ENCODE measurements at places on chromosomes 11 and 22.

- no peak for DNase-seq
Observed at GRCh38 chr11:12461516-12461915, 84.1 kb downstream of the PARVA start.

- peak; percentile 5 for DNase-seq
Observed at GRCh38 chr11:87820011-87820410, 355.2 kb downstream of the RAB38 start.

GRCh38 chr11:120657306-120658070 lies 145.9 kb downstream of the GRIK4 start:
- DNase-seq = no peak

GRCh38 chr22:39809772-39810557 lies 83.6 kb downstream of the ENTHD1 start:
- no peak for DNase-seq

DNA sequence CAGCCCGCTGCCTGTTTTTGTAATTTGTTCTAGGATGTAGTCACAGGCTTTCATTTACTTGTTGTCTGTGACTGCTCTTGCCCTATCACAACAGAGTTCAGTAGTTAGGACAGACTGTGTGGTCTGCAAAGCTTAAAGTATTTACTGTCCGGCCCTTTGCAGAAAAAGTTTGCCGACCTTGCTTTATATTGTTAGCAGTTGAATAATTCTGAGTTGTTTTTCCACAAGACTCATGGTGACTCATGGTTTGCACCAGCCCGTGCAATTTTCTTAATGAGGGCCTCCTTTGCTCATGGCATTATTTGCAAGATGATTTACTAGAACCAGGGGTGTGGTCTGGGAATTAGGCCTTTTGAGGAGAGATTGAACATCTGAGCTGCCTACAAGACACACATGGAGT lies 110.6 kb downstream of the SCN3B start:
- DNase-seq = peak; percentile 75

GRCh38 chr11:128889657-128890213 lies 1.4 kb upstream of the KCNJ5 start:
- DNase-seq = no peak

DNA sequence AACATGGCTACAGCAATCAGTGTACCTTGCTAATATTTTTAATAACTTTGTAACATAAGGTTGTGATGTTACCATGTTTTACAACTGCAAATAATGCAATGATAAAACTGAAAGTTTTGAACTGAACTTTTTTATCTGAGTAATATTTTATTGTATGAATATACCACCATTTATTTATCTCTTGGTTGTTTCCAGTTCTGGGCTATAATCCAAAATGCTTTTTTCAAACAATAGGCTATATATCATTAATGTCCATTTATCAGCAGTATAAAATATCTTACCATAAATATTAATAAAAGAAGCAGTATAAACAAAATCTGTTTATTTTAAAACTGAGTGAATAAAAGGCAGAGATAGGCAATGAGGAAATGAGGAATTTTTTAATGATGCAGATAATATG lies 63.3 kb downstream of the SIK3 start:
- no peak for DNase-seq

GRCh38 chr22:44659140-44659539 lies 42.9 kb upstream of the PRR5 start:
- DNase-seq = peak; percentile 15

GRCh38 chr22:40400159-40400558 lies 29.8 kb downstream of the SGSM3 start:
- no peak for DNase-seq

- DNase-seq = peak; percentile 36
Observed at GRCh38 chr11:103608566-103608965, 427.9 kb upstream of the DDI1 start.

GRCh38 chr22:22463855-22464540 lies 44.5 kb downstream of the ZNF280B start:
- peak; percentile 52 for DNase-seq

GRCh38 chr11:96149743-96150555 lies 193.0 kb downstream of the MAML2 start:
- DNase-seq = peak; percentile 69

DNA sequence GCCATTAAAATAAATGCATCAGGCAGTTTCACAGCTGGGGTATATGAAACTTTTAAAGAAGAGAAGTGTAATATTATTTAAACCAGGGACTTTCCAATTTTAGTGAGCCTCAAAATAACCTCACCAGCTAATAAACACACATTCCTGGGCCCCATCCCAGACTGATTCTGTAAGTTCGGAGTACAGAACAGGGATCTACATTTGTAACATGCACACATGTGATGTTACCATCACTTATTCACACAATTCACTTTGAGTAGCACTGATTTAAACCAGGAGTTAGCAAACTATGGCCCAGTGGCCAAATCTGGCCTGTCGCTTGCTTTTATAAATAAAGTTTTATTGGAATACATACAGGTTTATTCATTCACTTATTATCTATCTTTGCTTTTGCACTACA lies 62.0 kb downstream of the STK33 start:
- DNase-seq = no peak

GRCh38 chr11:19646308-19646707 lies 66.3 kb upstream of the NAV2 start:
- DNase-seq = peak; percentile 30

DNA sequence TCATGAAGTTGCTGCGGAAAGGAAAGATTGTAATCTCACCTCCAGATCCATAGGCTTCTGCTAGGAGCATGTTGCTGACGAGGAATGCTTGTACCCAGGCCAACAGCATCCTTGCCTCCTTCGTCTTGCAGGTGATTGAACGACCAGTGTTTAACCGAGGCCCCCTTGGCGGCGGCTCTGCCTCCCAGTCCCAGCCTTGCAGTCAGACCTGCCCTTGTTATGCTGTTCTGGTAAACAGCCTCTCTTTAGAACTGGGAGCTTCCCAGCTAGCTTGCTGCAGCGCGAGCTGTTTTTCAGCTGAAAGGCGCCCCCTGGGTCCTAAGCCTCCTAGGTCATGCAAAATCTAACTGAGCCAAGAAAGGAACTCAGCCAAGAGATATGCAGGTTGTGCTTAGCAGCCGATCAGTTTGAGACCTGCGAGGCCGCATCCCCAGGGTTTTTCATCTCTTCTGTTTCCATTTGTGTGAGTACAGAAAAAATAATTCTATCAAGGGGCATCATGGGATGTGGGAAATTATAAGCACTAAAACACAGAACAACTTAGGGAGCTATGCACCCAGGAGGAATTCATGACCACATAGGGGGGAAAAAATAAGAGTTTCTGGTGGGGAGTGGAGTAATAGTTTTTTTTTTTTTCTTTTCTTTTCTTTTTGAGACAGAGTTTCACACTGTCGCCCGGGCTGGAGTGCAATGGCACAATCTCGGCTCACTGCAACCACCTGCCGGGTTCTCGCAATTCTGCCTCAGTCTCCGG lies at the start of gene PIK3IP1:
Gene PIK3IP1 (minus strand): TSS at position 253 of the 754 bp plus-strand sequence. CDS start 144 bp downstream, at position 109.
- peak; percentile 86 for DNase-seq

DNA sequence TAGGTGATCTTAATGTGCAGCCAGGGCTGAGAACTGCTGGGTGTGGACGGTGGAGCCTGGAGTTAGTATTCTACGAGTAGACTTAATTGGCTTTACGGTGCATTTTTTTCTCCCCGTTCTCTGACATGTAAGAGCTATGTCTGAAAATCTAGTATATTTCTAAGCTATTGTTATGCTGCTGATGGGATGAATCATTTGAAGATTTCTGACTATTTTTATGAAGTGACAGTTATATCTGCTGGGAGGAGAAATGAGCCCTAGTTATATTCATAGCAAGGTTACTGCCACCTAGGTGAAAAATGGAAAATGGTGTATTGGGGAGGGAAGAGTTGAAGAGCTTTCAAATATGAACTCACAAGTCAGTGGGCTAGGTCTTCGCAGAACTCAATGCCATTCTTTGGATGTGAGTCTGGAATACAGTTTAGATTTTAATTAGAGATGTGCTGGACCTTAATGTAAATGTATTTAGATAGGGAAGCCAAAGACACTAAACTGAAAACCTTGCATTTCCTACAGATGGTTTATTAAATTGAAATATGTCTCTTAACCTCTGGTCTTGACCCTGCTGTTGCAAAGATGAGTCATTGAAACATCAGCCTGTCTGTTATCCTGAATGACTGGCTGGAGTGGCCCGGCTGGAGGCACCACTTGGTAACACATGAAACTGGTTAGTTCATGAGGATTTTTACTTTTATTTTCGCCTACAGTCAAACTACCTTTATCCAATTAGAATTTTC lies 293.7 kb downstream of the DDX10 start:
- DNase-seq = peak; percentile 68

DNA sequence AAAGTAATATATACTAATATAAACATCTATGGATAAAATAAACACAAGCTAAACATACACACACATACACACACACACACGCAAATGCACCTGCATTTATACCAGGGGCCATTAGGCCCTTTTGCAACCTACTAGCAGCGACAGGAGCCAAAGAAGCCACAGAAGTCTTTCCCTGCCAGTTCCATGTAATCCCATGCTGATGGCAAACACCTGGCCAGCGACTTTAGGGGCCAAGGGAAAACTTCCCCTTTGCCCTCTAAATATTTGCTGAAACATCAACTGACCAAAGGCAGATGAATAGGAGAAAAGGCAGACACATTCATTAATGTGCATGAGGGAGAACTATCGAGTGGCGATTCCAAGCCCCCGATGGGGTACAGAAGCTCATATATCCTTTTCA lies 14.8 kb upstream of the P2RY2 start:
- no peak for DNase-seq

- no peak for DNase-seq
Observed at GRCh38 chr11:71213696-71214552, 38.5 kb downstream of the SHANK2 start.

DNA sequence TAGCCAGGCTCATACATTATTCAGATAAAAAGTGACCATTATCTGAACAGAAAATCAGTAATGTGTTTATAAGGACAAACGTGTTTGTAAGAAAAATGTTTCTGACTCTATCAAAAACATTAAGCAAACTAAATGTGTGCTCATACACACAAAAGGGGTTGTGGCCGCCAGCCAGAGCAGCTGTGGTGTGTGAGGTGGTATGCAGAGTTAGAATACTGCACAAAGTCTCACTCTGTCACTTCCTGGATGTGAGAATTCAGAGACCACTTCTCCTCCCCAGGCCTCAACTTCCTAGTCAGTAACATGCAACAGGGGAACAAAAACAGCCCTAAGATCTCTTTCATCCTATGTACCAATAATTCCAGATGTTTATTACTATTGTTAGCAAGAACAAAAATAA lies 9.4 kb downstream of the OR5B21 start:
- DNase-seq = no peak

DNA sequence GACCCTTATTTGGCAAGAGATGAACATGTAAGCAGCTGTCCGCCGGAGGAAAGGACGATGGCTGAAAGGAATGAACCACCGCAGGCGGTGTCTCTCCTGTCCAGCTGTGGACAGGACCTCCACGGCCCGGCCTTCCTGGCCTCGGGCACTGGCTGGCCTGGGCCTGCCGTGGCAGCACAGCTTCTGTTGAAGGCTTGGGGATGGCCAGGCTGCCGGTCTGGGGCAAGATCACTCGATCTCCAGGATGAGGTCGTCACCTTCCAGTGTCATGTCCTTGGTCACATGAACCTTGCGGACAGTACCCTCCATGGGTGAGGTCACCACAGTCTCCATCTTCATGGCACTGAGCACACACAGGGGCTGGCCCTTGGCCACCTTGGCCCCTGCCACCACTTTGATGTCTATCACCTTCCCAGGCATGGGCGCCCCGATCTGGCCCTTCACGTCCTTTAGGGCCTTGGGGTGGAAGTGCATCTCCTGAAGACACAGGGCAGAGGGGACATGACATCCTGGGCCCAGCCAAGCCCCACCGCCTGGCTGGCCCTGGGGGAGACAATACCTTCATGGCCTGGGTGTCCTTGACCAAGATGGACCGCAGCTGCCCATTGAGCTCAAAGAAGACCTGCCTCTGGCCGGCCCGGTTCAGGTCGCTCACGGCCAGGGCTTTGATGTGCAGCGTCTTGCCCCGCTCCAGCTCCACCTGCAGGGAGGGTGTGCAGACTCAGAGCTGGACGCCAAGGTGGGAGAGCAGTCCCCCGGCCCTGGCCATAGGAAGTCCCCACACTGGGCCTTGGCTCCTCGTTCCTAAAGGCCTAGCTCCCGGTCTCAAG lies 5.6 kb downstream of the RCE1 start:
- no peak for DNase-seq

DNA sequence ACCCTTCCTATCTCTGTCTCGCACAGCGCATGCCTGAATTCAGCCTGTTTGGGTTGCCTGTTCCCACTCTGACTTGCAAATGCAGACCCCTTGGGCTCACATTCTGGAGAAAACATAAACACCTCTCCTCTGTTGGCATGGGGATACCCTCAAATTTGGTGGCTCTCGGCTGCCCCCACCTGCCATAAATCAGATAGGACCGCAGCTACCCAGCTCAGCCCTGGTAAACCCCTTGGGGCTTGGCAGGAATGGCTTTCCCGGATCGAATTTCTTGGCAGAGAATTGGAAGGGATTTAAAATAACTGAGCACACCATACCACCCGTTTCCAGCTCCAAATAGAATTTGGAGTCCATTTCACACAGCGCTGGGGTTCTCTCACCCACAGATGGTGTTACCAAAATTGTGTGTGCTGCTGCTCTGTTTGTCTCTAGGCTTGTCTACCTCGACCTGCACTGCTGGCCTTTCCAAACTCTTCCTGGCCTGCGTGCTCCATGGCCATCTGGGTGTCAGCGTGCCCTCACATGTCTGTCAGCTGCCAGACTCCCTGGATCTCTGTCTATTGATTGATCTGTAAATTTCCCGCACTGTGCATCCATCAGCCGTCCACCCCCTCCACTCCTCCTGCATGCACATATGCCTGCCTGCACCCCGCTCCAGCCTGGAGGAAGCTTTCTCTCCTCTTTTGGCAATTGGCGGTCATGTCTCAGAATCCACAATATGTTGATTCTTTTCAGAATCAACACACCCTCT lies 134.0 kb downstream of the NTM start:
- no peak for DNase-seq

- DNase-seq = no peak
Observed at GRCh38 chr11:11899401-11899800, 57.6 kb downstream of the USP47 start.

GRCh38 chr22:22164541-22165272 lies 79.9 kb upstream of the VPREB1 start:
- no peak for DNase-seq

DNA sequence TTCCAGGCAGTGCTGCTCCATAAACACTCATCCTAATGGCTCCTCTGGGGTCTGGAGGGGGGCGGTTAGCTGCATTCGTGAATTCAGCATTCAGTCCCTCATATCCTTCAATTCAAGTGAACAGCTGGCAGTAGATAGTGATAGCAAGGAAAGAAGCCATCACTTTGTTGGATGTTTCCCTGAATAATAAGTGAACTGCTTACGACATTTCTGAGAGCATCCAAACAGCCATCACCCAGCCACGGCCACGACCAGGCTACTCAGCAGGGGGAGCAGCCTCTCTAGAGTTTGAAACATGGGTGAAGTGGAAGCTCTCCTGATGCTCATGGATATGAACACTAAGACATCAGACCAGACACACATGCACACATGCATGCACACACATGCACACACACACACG lies 163.6 kb downstream of the NTM start:
- no peak for DNase-seq

Measured in astrocyte of the spinal cord (primary cell).